ENCODE measurements at places on chromosomes 2 and 18.
A peak's percentile ranks its signal among the peaks of the same experiment; 100 is the strongest.

- DNase-seq, result peak; percentile 86
Measured at GRCh38 chr2:102094917-102095316, 47.6 kb upstream of the IL1R1 start.

DNA sequence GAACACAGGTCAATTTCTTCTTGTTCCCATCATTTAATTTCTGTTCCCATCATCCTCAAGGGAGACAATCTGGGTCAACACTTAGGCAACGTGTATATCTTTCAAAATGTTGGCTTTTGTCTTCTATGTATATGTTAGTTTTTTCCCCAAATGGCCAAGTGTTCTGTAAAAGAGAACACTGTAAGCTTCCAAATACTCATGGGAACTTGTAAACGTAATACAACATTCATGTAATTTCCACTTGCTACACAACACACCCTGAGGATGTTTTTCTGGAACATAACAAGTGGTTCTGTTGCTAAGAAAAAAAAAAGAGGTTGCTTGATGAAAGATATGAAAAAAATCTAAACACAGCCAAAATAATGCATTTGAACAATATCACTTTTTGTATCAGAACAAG lies 149.1 kb downstream of the ATAD2B start:
- no peak for DNase-seq

DNA sequence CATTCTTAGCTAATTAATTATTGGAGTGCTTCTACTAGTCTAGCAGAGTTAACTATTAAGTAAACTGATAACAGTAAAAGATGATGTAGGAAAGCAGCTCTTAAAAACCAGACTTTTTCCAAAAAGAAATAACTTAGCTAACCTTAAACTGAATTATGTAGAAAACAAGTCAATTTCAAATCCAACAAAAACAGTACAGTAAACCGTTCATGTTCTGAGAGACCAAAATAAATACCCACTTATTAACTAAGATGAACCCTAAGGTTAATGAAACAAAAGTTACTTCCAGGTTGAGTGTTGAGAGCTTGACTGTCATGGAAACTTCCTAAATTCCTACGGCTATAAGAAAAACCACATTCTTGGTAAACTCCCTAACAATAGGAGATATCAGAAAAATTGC lies 181.2 kb downstream of the PPP1R1C start:
- no peak for DNase-seq

DNA sequence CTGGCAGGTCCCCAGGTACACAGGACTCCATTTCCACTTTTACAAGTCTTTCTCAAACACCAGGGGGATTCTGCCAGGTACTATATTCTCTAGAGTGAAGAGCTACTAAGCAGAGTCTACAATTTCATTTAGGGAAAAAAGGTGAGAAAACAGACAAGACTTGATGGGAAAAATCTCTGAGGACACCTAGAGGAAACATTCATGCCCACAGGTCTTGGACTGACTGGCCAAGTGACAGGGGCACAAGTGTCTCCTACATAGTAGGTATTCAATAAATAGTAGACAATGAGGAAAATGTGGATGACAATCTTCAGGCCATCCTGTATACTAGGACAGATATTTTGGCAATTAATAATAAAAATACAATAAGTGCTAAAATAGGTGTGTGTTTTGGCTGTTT lies 228.6 kb downstream of the CLIP4 start:
- no peak for DNase-seq

DNA sequence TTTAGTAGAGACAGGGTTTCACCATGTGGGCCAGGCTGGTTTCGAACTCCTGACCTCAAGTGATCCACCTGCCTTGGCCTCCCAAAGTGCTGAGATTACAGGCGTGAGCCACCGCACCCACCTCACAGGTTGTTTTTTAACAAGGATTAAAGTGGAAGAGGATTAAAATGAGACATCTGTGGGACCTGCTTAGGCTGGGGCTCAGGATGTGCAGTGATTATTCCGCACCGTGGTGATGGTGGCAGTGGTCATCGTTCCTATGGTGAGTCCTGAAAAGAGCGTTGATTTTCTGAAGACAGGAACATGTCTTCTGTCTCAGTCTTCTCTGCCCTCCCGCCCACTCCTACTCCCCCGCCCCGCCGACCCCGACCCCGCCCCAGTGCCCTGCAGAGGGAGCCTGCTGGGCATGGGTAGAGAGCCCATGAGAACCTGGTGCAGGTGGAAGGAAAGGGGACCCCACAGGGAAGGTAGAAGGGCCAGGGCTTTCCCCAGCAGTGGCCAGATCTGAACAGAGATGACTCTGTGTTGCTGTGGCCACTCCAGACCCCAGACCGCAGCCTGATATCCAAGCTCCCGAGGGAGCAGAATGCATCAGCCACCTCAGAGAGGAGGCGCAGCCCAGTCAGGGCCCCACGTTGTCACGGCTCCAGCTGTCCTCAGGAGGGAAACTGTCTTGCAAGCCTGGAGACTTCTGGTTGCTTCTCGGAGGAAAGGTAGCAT lies 34.5 kb upstream of the FOSL2 start:
- DNase-seq, result no peak

GRCh38 chr2:43026426-43027096 lies 199.8 kb downstream of the ZFP36L2 start:
- DNase-seq, result no peak

DNA sequence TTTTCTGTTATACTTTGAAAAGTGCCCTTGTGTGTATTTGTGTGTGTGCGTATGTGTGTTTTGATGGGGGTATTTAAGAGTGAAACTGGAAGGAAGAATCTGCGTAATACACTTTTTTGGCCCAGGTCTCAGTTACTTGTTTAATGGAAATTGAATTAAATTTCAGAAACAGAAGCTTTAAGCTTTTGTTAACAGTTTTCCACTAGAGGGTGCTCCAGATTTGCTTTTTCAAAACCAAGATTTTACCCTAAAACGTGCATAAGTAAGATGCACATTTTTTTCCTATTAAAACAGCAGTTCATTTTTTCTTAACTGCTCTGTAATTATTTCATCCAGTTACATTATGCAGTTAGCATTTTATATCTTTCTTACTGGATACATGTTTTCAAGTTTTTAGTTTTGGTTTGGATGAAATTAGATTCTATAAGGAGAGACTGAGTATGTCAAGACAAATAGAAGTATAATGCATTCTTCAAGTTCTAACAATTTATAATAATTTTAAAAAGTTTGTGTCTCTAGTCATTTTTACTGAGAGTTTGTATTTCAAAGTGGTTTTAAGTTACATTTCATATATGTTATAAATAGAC lies 97.2 kb downstream of the PIK3C3 start:
- no peak for DNase-seq

DNA sequence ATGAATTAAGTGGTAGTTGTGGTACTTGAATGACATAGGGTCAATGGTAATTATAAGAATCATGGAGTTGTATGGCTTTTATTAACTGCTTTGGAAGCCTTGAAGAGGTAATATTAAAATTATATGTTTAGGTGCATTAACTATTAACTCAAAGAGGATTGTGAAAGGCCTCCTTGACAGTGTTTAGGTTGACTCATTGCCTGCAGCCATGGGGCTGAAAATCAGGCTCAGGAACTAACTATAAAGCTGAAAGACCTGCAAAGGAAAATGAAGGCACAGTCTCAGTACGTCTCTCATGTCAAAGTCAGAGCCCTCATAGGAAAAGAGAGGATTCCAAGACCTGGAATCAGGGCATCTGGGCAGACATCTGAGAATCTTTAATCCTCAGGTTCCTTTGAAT lies 31.0 kb downstream of the CACNB4 start:
- no peak for DNase-seq

DNA sequence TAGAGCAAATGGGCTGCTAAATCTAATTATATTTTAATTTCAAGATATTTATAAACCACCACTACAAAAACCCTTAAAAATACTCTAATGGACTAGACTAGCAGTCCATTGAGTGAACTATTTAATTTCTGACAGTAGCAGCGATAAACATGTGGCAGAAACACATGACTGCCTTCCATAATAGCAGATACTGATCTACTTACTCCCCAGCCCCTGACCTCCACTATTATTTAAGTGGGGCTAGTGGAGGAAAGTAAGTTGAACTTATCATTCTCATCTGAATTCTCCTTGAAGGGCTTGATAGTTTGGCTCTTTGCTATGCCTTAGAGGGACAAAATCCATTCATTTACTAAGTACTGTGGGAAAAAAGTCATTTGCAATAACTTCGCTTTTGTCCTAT lies 90.8 kb downstream of the TTN start:
- no peak for DNase-seq

DNA sequence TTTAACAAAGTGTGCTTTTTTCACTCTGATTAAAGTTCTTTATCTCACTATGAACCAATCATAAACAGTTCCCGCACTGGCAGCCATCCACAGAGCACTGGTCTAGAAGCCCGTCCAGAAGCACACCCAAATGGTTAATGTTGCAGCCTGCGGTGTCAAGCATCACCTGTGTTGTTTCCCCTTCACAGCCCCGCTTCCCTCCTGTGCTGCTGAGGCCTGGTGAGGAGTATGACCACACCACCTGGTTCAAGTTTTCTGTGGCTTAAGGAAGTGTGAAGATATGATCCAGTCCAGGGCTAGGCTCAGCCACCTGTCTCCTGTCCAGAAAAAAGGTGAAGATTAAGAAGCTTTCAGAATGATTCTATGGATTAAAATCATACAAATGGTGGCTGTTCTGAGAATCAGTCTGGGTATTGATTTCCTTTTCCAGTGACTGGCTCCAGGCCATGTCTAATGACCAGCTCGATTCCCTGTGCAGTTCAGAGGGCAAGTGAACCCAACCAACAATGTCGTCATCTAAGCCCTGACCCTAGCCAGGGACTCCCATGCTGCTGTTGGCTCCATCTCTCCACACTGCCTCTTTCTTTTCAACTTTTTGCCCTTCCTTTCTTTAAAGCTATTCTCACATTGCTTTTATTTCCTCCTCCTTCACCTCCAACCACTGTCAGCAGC lies 17.7 kb downstream of the SRSF7 start:
- no peak for DNase-seq

DNA sequence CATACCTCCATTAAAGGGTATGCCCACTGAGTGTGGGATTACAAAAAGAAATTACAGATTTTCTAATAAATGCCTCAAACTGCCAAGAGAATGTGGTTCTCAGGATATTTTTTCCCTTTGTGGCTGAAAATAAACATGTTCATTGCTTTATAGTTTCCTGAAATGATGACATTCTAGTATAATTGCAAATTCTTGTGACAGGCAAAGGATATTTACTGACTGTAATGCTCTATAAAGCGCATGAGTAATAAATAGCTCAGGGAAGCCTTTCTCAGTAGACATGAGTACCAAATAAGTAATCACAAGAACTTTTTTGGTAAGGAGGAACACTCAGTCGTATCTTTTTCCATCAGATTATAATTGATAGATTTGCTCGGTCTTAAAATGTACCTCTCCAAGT lies 72.3 kb downstream of the FTCDNL1 start:
- no peak for DNase-seq

DNA sequence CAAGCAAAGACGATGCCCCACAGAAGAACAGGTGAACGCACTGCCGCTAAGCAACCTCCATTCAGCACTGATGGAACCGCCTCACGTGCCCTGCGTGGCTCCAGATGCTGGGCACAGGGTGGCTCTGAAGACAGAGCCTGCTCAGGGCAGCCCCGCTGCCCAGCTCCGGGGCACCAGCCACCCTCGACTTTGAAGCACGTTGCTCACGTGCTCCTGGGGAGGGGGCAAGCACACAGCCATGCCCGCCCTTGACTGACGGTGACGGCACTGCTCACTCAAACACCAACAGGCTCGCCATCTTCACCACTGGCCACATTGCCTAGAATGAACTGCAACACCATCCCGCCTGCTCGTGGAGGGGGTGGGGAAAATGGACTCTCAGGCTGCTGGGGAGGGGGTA lies 251.3 kb downstream of the HDAC4 start:
- no peak for DNase-seq

- DNase-seq, result no peak
Measured at GRCh38 chr18:58299936-58300335, 255.9 kb downstream of the NEDD4L start.

- no peak for DNase-seq
Measured at GRCh38 chr2:146950361-146950760, 894.5 kb upstream of the ACVR2A start.

- DNase-seq, result peak; percentile 5
Measured at GRCh38 chr2:122028371-122029100, 273.1 kb downstream of the TSN start.

- no peak for DNase-seq
Measured at GRCh38 chr2:28997847-28998735, 17.0 kb downstream of the TOGARAM2 start.

DNA sequence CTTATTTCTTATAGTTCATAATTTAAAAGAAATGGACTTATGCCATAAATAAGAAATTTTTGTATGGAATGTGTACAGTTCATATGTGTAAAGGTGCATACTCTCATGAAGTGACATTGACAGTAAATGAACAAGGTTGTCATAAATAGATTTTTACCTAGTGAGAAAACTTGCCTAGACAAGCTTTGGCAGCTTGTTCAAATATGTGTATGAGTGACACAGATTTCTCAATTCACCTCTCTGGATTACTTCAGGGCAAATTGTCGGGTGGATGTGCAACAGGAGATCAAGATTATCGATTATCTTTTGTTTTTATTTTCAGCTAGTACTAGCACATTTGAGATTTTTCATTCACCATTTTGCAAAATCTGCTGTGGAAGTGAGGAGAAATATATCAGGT lies 758.1 kb upstream of the ACVR2A start:
- DNase-seq, result no peak

DNA sequence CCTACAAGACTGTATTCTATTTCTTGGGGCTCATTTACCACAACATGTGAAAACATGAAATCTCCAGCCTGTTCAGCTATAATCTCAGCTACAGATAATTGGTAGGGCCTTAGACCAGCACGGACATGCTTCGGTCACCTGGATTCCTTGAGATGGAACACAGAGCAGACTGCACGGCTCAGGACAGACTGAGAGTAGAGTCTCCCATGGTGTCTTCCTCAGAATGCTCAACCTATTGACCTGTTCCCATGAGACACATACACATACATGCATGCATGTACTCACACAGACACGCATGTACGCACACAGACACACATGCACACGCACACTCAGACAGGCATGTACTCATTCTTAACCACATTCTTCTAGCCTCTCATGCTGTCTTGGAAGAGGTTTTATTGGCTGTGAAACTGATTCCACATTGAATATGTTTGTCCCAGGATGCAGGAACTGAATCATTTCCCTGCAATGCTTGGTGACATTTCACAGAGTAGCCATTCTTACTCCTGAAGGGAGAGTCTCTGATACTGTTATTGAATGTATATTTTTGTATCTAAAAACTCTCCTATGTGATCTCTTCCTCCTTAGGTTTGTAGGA lies 23.5 kb upstream of the BZW1 start:
- DNase-seq, result no peak
